Breast epithelium (tissue), 4 donors: ENCODE measurements at places on chromosomes 1 and 21. TPM values are rescaled to one million over a fixed set of nuclear protein-coding genes. Genes with fewer than 3 reads are reported as not detected.

DNA sequence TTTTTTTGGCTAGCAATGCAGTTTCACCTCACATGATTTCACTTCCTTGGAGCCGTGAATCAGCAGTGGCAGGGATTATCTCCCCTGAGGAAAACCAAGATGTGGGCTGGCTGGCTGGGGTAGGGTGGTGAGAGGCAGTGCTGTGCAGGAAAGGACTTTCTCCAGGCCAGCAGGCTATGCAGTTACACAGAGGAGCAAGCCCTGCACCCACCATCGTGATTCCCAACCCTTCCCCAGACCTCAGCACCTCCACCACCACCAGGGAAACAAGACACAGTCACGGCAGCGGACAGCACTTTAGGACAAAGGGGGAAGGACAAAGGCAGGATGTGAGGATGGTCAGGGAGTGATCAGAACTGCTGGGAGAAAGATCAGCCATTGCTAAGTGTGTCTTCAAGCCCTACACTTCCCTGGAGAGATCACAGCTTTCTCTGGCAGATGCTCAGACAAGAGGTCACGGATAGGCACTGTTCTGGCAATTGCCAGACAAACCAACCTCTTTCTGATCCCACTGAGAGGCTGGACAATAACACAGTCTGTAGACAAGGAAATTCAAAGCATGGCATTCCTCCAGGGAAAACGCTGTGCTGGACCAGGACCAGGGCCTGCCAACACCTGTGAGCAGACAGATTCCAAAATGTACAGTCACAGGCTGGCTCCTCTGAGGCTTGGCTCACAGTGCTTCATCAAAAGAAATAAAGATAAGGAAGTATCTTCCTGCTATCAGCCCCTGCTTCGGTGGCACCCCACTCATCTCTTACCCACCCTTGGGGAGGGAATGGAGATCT lies 509.4 kb downstream of the SMYD3 start:
- DNase-seq, result peak; percentile 66

DNA sequence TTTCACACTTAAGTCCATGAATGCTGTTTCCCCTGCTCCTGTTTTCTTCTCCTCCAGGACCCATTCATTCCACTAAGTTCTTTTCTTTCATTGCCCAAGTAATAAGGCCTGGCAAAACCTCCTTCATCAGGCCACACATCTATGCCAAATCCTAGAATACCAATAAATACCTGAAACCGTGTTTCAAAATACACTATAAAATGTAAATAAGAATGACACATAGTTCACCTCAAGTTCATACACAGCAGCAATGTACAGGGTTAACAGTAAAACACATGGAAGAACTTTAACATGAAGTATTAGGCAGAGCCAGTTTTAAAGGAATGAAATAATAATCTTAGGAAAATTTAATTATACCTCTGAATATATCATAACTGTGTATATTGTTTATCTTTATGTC lies 86.7 kb upstream of the L1TD1 start:
- no peak for DNase-seq

GRCh38 chr21:42630626-42631025 lies 22.8 kb upstream of the PDE9A start:
- DNase-seq, result no peak

C1orf116 gene
- 22.2 TPM for total RNA-seq

DNA sequence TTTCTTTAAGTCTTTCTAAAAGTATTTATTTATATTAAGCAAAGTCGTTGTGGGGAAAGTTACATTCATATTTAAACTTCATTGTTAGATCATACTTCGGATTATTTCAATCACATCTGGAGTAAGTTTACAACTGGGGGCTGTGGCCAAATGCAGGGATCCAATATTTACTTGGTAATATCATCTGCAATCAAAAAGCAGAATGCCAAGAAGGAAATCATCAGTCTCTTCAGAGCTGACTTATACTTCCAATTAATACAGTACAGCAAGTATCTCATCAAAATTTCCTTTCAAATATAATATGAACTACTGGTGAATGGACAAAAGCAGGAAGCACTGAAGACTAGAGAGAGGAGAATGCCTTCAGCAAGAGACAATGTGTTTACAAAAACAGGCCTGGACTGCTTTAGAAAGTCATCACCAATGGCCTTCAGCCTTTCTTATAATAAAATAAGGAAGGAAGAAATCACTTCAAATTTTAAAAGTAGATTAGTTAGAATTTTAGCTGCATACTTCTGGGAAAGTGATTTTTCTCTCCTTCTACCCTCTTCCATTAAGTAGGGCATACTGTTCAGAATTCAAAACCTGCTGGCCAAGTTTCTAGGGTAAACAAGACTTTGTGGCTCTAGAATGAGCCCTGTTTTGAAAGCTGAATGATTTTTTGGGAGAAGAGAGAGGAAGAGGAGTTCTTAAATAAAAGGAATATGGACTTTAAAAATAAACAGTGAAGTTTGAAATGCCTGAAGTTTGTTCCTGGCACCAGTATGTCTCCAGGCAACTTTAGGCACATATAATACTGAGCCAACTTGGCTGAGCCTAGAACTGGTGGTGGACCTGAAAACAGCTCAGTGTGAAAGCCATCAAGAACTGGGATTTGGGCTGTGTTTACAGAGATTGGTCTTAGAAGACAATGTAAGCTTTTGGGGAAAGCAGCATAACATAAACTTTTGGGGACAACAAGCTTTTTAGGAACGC lies 22.2 kb upstream of the MYOC start:
- no peak for DNase-seq
